AG09319 (cell line): ENCODE measurements at places on chromosomes 3 and 15.

GRCh38 chr15:41904541-41905005 lies 10.7 kb upstream of the SPTBN5 start:
- DNase-seq: no peak

GRCh38 chr3:45786801-45787495 lies 9.4 kb downstream of the SLC6A20 start:
- DNase-seq: no peak

GRCh38 chr3:126558336-126559071 lies at the start of gene C3orf22:
Gene C3orf22, minus strand, starts transcription at chr3:126558932. Its CDS starts 5,542 bp downstream, at chr3:126553390.
- DNase-seq: no peak

- no peak for DNase-seq
These were observed 28.8 kb downstream of the GOLGA6A start for GRCh38 chr15:74053517-74053916.

- DNase-seq: peak; percentile 12
These were observed 122.2 kb upstream of the DCBLD2 start for GRCh38 chr3:99023590-99024192.

DNA sequence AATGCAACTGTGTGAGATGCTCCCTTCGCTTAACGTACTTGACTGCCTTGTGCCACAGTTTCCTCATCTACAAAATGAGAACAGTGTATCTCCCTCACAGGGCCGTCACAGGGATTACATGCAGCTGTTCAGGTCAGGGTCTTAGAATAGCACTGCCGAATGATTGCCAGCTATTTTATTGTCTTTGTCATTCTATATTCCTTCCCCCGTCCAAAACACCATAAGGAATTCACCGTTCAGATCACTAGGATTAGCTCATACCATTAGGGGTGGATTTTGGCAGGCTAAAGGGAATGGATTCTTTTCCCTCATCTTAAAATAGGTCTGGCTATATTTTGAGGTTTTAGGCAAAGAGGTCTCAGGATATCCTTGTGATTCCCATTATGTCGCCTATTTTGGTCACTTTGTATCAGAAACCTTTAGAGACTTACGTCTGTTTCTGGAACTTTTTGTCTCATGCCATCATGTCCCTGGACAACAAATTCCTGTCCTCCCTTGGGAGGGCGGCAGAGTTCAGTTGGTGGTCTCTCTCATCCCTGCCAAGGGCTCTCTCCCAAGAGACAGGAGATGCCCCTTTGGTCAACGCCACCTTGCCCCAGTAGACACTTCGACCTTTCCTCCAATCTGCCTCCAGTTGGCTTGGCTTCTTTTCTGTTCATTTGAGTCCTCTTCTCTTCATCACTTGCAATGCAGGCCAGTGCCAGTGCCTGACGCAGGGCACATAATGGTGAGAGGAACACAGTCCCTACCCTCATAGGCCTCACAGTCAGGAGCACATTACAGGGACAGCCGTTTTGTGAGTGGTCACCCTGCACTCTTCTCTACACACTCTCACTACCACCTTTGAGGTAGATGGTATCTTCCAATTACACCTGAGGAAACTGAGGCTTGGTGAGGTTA lies 171.6 kb upstream of the BHLHE40 start:
- no peak for DNase-seq

- no peak for DNase-seq
These were observed 7.9 kb downstream of the CCDC71 start for GRCh38 chr3:49158103-49158709.

DNA sequence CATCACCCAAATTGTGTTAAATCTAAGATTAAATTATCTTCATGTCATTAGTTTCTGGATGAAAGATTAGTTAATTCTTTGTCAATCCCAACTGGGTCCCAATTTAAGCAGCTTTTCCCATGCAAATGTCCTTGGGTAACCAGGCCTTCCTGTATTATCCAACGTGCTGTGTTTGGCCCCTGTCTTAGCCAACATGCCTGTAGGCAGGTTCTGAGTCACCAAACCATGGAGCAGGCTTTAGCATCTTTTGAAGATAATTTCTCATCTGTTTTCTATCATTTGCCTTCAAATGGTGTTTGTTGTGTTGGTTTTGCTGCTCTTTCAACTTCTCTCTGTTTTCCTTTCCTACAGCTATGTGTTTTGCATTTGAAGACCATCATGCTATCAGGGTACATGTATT lies 216.2 kb downstream of the ITPR1 start:
- DNase-seq: no peak

DNA sequence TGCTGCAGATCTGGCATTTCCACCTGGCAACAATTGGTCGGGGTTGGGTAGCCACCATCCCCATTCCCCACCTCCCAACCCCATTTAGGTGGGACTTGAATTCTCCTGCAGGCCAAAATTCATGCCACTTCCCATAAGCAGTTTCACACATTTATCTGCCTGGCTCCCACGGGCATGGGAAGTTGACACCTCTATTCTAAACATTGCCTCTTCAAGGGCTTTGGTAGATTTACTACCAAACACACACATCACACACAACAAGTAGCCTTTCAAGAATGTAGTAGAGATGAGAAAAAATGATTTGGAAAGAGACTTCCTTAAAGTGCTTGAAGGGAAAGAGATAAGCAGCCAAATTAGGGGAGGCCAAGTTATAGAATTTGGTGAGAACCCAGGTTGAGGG lies 30.9 kb downstream of the ZBTB38 start:
- no peak for DNase-seq

GRCh38 chr3:157285966-157286365 lies 126.0 kb upstream of the CCNL1 start:
- no peak for DNase-seq

DNA sequence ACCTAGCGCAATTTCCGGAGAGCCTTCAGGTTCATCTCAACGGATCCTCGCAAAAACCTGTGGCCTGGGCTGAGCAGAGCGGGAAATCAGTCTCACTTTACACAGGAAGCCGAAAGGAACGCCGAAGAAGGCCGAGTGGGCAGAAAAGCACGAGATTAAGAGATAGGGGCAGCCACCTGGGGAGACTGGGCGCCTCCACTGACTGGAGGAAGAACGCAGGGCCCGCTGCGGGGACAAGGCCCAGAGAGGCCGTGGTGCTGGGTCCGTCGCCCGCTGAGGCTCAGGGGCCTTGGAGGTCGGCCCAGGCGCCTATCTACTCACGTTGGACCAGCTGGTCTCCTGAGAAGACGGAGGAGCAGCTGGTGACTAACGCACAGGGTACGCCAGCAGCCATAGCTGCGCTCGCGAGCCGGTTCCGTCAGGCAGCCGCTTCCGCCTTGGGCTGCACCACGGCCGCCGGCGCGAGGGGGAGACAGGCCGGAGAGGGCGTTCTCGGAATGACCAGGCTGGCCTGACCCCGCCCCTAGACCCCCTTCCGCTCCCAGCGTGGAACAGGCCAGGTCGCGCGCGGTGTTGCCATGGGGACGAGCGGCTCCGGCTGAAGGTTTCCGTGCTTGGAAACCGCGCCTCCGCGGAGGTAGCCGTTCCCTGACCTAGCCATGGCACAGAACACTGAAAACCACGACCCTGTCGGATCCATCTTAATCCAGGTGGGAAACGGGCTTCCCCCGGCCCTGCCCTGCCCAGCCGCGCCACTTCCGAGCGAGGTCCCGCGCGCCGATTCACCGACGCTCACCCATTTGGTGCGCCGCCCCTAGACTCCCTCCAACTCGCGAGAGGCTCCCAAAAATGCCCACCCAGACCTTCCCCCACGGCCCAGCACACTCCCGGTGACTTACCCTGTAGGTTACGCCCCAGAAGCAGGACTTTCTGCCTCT lies at the start of the genes AAGAB and IQCH:
Gene AAGAB (minus strand): TSS at position 424 of the 938 bp plus-strand sequence. CDS start 30 bp downstream, at position 394.
Gene IQCH (plus strand): TSS at position 549 of the 938 bp plus-strand sequence. CDS start 111 bp downstream, at position 660.
- DNase-seq: peak; percentile 94

DNA sequence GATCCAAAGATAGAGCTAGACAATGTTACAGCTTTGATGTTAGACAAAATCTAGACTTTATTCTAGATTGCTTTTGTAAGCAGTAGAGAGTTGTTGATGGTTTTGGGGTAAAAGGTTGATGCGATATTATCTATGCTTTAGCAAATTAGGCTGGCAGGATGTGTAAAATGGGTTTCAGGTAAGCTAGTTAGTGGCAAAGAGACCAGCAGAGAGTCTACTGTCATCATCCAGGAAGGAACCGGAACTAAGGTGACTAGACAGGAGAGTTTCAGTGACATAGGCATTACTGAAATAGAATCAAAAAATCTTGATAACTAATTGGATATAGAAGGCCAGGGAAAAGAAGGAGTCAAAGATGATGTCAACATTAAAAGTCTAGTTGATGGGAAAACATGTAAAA lies 11.1 kb downstream of the OR5K2 start:
- DNase-seq: no peak

DNA sequence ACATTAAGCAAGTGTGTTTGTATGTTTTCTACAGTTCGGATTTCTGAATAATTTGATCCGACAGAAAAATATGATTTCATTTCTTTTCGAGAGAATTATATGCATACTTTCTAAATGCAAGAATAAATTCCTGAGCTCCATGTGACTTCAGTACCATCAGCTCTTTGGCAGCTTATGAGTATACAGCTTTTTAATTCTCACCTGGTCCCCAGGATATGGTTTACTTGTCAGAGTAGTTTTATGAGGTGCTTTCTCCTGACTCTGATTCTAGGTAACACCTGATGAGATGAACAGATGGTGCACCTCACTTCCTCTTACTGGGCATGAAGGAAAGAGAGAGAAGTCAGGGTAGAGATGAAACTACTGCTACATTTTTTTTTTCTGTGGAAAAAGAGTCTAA lies 3.1 kb downstream of the HGD start:
- DNase-seq: no peak

DNA sequence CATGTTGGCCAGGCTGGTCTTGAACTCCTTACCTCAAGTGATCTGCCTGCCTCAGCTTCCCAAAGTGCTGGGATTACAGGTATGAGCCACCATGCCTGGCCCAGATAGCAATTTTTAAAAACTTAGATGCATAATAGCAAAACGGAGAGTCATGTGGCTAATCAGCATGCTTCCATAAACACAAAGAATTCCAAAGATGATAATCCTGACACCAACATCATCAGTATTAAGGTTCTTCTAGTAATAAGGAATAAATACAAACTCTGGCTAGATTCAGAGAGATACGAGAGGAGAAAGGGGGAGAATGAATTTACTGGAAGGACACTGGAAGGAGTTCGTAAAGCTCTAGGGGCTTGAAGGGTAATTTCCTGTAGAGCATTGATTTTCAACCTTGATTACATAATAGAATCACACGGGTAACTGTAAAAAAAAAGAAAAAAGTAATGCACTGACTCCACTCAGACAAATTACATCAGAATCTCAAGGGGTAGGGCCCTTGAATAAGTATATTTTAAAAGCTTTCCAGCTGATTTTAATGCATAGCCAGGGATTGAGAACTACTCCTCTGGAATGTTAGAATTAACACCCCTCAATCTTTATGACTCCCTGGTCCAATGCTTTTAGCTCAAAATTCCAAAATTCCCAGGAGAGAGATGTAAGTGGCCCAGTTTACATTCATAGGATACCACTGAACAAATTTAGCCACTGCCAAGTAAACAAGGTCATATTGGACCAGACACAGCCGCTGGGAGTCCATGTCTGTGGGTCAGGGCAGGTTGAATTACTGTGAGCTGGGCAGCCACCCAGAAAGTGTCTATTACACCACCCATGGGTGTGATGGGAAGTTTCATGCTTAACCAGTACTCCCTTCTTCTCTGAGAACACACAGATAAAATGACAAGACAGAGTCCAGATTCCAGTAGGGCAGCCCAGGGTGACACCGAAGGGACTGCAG lies 243.9 kb downstream of the TBL1XR1 start:
- peak; percentile 53 for DNase-seq

- no peak for DNase-seq
These were observed 194.7 kb downstream of the SV2B start for GRCh38 chr15:91294795-91295194.

GRCh38 chr3:105594219-105594618 lies 227.5 kb downstream of the ALCAM start:
- no peak for DNase-seq

GRCh38 chr15:31353931-31354330 lies 27.3 kb downstream of the KLF13 start:
- no peak for DNase-seq

DNA sequence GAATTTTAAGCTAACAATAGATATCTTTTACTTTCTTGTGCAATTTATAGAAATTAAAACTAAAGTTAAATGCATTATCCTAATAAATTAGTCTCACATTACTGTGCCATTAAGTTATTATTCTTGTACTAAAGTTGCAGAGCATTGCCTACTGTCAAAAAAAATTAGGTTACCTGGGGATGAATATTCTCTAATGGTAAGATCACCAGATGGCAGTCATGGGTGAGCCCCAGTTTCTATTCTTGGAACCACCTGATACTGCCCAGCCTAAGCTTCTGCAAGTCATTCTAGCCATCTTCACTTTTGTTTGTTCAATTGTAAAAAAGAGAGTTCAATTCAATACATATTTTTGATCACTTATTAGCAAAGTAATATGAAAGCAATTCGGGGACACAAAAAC lies 213.2 kb downstream of the CADM2 start:
- no peak for DNase-seq

GRCh38 chr3:62027241-62027640 lies 346.1 kb downstream of the FEZF2 start:
- no peak for DNase-seq

GRCh38 chr3:141321109-141321497 lies 47.2 kb upstream of the ZBTB38 start:
- no peak for DNase-seq

GRCh38 chr3:114361391-114361790 lies 67.6 kb downstream of the TIGIT start:
- no peak for DNase-seq

DNA sequence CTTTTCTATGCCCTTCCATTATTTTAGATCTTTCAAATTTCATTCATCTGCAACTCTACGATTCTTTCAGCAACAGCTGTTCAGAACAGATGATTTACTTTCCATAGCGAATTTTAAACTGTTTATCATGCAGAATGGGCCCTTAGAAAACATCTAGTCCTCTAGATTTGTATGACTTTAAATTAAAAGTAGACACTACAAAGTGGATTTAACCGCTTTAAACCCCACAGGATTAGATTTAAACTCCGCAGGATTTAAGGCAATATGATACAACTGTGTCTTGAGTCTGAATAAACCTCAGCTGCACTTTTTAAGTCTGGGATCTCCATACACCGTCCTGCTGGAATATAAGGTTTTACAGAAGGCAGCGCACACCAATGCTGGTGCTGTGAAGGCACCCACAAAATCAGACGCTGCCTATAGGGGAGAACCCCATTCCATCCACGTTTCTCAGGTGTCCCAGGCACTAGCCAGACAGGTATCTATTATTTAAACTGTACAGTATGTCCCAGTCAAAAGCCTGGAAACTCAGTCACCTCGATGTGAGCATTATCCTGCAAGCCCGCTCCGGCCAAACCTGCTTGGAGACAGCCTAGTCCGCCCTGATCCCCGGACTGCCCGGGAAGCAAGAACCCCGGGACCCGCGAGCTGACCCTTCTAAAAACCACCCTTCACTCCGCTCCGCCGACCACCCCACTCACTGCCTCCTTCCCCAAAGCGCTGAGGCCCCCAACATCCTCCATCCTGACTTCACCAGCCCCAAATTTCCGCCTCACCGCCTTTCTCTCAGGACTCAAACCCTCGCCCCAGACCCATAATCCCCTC lies 768 bp downstream of the ANO10 start:
- DNase-seq: no peak

GRCh38 chr15:101709466-101709865 lies 14.8 kb downstream of the TARS3 start:
- no peak for DNase-seq
